ENCODE measurements at places on chromosomes 6 and 20. TPM values are rescaled to one million over a fixed set of nuclear protein-coding genes. Genes with fewer than 3 reads are reported as not detected.

HLA-DRB1 gene
- 3.1 TPM for total RNA-seq

COQ3 gene
- total RNA-seq = 14.4 TPM

DNA sequence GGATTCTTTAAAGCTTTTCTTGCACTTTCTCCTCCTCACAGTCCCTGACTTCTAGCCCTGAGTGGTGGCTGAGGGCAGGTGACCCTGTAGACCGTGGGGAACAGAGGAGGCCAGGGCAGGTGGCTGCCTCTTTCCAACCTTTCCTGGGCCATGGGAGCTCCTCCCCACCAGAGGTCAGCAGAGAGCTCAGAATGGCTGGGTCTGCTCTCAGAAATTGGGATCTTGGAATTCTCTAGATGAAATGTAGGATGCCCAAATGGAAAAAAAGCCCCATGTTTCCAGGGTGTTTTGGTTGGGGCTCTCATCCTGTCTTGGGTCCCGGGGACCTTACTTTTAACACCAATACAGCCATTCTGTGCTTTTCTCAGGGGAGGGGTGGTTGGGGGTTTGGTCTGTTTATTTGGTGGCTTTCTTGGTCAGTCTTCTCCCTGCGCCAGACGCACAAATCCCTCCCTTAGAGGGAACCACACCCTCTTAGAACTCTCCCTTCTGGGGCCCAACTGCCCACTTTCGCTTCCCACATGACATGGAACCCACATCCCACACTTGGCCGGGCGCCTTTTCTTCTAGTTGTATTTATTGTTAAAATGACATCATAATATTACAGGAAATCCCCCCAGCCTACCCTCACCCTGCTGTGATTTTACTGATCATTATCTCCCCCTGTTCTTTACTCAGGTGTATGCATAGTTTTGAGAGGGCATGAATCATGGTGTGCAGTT, 17.9 kb downstream of the GNAS start:
- H3K4me1 ChIP-seq = no peaks in the 10 kb centered on the region
- no peaks in the 10 kb centered on the region for H3K36me3 ChIP-seq
- no peak overlapping the region for H3K4me3 ChIP-seq
- DNase-seq = peak; percentile 69

GRCh38 chr20:59736366-59736765, 132.0 kb downstream of the PHACTR3 start:
- H3K4me3 ChIP-seq = no peak overlapping the region
- no peaks in the 10 kb centered on the region for H3K4me1 ChIP-seq
- no peaks in the 10 kb centered on the region for H3K36me3 ChIP-seq
- H3K27ac ChIP-seq = no peak overlapping the region
- no peak for DNase-seq
- H3K27me3 ChIP-seq = peaks cover 98% of the 10 kb centered on the region

KCNQ2 gene
- not detected for total RNA-seq

DNA sequence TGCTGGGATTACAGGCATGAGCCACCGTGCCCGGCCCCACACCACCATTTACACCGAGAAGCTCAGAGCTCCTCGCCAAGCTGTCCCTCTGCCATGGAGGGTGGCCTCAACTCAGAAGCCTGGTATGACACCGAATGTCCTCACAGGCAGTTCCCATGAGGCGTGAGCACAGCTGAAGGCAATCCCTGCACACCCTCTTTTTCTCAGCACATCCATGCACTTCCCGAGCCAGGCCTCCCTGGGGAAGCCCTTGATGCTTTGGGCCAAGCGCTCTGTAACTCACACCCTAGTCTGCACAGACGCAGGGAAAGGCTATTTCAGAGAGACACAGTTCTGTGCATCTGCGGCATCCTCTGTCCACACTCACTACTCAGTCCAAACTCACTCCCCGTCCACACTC, 18.4 kb downstream of the THBS2 start:
- H3K4me3 ChIP-seq = no peak overlapping the region
- no peaks in the 10 kb centered on the region for H3K4me1 ChIP-seq
- no peak for DNase-seq
- H3K27me3 ChIP-seq = peaks cover 42% of the 10 kb centered on the region

DNA sequence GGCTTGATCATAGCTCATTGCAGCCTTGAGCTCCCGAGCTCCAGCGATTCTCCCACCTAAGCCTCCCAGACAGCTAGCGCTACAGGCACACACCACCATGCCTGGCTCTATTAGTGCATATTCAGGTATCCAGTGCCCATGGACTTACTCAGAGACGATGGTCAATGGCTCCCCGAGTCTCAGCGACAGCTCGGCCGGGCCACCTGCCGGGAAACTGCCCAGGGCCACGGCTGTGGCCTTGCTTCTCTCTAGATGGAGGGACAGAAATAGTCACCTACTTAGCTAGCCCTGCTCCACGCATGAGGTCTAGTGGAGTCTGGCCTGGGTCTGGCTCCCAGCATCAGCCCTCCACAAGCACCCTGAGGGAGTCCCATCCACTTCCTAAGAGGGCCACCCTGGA, 11.7 kb downstream of the SLA2 start:
- no peaks in the 10 kb centered on the region for H3K36me3 ChIP-seq
- no peaks in the 10 kb centered on the region for H3K27me3 ChIP-seq
- DNase-seq = no peak
- H3K4me1 ChIP-seq = no peaks in the 10 kb centered on the region

GRCh38 chr6:41379306-41379705, 43.9 kb downstream of the NCR2 start:
- H3K4me1 ChIP-seq = no peaks in the 10 kb centered on the region
- no peak overlapping the region for H3K4me3 ChIP-seq
- no peaks in the 10 kb centered on the region for H3K36me3 ChIP-seq
- H3K27me3 ChIP-seq = peaks cover 21% of the 10 kb centered on the region
- no peak for DNase-seq

DNA sequence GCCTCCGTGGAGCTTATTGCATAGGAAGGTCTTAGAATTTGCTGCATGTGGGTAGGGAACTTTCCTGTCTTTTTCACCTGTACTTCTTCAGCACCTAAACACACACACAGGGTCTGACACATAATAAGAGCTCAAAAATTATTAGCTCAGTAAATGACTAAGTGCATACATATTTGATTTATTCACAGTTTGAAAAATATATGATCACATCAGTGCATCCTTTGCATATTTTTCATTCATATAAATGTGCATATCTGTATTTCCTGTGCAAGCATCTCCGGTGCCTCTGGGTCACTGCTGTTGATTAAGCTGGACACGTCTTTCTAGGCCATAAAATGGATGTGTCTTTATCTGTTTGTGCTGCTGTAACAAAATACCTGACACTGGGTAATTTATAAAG, 234.7 kb downstream of the UST start:
- no peak for DNase-seq
- H3K36me3 ChIP-seq = no peaks in the 10 kb centered on the region
- H3K4me3 ChIP-seq = no peak overlapping the region
- H3K4me1 ChIP-seq = no peaks in the 10 kb centered on the region

- H3K4me3 ChIP-seq = no peak overlapping the region
- no peaks in the 10 kb centered on the region for H3K27me3 ChIP-seq
Observed at GRCh38 chr6:6932341-6932740, 175.4 kb upstream of the RREB1 start.

RSPO3 gene
- not detected for total RNA-seq

MOXD1 gene
- 1.3 TPM for total RNA-seq

FAM209B gene
- not detected for total RNA-seq

DNA sequence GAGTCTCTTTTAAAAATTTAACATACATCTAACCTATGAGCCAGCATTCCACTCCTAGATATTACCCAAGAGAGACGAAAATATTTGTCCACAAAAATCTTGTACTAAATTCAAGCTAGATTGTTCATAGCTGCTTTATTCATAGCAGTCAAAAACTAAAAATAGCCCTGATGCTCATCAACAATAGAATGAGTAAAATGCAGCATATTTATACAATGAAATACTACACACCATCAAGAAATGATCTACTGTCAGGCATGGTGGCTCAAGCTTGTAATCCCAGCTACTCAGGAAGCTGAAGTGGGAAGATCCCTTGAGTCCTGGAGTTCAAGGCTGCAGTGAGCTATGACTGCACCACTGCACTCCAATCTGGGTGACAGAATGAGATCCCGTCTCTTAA, 22.0 kb upstream of the SRC start:
- H3K4me3 ChIP-seq = no peak overlapping the region
- no peaks in the 10 kb centered on the region for H3K4me1 ChIP-seq
- H3K36me3 ChIP-seq = no peaks in the 10 kb centered on the region
- no peak overlapping the region for H3K27ac ChIP-seq
- DNase-seq = no peak
- H3K27me3 ChIP-seq = no peaks in the 10 kb centered on the region

DNA sequence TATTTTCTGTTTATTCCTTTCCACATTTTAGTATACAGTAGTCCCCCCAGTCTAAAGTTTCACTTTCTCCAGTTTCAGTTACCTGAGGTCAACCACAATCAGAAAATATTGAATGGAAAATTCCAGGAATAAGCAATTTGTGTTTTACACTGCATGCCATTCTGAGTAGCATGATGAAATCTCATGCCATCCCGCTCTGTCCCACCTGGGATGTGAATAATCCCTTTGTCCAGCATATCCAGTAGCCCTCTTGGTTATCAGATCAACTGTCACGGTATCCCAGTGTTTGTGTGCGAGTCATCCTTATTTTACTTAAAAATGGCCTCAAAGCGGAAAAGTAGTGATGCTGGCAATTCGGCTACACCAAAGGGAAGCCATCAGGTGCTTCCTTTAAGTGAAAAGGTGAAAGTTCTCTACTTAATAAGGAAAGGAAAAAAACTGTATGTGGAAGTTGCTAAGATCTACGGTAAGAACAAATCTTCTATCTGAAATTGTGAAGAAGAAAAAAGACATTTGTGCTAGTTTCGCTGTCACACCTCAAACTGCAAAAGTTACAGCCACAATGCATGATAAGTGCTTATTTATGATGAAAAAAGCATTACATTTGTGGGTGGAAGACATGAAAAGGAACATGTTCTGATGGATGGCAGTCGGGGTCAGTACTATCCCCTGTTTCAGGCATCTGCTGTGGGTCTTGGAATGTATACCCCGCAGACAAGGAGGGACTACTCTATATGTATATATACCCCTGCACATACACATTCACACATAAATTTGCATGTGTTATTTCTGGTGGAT, 11.3 kb downstream of the NOX3 start:
- H3K27me3 ChIP-seq = no peaks in the 10 kb centered on the region
- DNase-seq = peak; percentile 6
- H3K4me3 ChIP-seq = no peak overlapping the region
- H3K4me1 ChIP-seq = peaks cover 18% of the 10 kb centered on the region

SCUBE3 gene
- total RNA-seq = 0.10 TPM

GRCh38 chr6:132153221-132153898, 202.2 kb upstream of the CCN2 start:
- no peak overlapping the region for H3K4me3 ChIP-seq
- H3K27me3 ChIP-seq = no peaks in the 10 kb centered on the region
- DNase-seq = no peak
- H3K4me1 ChIP-seq = no peaks in the 10 kb centered on the region
- H3K36me3 ChIP-seq = no peaks in the 10 kb centered on the region

HUS1B gene
- 0.94 TPM for total RNA-seq

VNN1 gene
- total RNA-seq = 0.65 TPM

- H3K4me1 ChIP-seq = no peaks in the 10 kb centered on the region
- no peaks in the 10 kb centered on the region for H3K27me3 ChIP-seq
- no peak overlapping the region for H3K27ac ChIP-seq
- no peak overlapping the region for H3K4me3 ChIP-seq
- DNase-seq = no peak
Observed at GRCh38 chr6:111445861-111446267, 37.2 kb downstream of the REV3L start.

DNA sequence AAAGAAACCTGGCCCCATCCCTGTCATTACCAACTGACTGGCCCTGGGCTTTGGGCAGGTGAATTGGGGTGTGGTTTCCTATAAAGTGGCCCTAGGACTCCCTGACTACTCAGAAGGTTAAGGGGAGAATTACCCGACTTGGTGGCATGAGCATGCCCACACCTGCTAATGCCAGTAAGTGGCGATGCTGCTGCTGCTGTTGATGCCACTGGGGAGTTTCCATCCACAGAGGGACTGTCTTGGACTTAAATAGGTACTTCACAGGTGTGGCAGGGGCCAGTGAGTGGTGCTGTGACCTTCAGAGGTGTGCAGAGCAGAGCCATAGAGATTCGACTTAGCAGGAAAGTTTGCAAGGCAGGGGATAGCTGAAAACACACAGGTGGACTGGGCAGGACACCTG, 32.6 kb upstream of the MDFI start:
- no peaks in the 10 kb centered on the region for H3K4me1 ChIP-seq
- no peaks in the 10 kb centered on the region for H3K36me3 ChIP-seq
- no peaks in the 10 kb centered on the region for H3K27me3 ChIP-seq
- no peak for DNase-seq
- H3K27ac ChIP-seq = no peak overlapping the region
